Hippocampal formation (tissue), 2 donors: ENCODE measurements at places on chromosomes 3 and 15.

DNA sequence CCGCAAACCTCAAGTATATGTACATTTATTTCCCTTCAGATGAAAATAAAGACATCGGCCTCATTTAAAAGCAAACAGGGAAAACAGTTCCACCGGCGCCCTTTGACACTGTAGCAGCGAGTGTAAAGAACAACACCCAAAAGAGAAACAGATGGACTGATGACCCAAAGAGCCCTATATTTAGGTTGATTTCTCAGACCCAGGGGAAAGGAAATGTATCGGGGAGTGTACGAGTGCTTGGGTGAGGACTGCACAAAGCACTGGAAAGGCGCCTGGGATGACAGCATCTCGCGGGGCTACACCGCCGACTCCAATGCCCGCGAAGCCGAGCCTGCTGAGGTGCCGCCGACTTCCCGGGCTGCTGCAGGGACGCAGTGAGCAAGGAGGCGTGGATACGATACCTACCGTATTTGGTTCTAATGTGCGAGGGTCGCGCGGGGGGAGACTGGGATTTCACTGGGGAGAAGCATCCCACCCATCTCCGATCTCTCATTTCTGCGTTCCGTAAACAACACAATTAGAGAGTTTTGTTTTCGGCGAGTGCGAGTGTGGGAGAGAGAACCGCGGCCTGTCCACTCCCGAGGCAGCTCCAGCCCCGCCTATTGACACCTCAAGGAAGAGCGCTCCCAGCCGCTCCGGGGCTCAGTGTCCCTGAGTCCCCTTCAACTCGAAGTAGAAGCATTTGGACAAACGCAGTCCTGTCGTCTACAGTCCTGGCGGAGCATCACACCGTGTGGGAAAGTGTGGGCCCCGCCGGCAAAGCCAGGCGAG is 2.0 kb downstream of the MECOM start:
- no peak for DNase-seq

- DNase-seq = no peak
Observed at GRCh38 chr15:74349241-74349778, 18.1 kb downstream of the CYP11A1 start.

GRCh38 chr3:48301800-48302166 is 31.7 kb downstream of the SPINK8 start:
- no peak for DNase-seq

DNA sequence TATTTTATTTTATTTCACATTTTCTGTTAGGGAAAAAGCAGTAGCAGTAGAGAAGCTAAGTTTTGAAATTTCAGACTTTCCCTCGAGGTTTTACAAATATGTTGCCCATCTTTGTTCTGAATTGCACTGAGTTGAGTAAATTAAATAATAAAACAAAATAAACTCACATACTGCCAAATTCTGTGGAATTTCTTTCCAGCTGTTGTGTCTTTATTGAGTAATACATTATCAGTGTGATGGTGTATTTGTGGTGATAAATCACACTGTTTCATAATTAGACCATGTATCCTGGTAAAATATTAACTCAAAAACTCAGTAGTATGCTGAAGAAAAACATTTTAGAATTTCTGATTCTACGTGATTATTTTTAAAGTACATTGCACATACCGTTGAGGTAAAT is 592.1 kb downstream of the SI start:
- DNase-seq = no peak

- peak; percentile 68 for DNase-seq
Observed at GRCh38 chr3:126982471-126983175, at the start of gene PLXNA1. PLXNA1 (plus strand) TSS chr3:126983115; CDS start chr3:126988594, 5,479 bp downstream.

DNA sequence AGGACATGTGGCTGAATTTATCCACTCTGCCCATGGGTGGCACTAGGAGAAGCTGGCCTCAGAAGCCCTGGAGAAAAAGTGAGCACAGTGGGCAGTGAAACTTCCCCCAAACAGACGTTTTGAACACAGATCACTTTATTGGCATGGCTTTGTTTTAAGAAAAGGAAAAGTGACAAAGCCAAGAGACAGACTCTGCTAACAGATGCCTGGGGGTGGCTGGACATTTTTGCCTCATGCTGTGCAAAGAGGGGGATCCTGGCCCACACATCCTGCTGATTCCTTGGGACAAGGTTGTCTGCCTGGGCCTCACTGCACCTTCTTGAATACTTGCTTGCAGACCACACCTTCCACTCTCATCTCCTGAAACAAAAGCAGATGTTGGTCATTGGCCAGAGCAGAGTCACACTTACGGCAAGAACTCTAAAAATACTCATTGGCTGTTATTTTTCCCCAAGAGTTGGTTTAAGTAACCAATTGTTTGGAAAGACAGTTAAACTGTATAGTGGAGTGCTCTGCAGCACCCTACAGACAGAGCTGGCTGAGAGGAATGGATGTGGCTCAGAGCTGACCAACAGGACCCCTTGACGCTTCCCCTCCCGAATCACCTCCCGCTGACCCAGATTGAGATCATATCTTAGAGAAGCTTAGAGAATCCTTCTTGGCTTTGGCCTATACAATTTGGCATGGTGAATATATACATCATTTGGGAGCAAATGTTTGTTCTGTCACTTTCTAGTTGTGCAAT is 22.0 kb downstream of the RBP1 start:
- DNase-seq = no peak

DNA sequence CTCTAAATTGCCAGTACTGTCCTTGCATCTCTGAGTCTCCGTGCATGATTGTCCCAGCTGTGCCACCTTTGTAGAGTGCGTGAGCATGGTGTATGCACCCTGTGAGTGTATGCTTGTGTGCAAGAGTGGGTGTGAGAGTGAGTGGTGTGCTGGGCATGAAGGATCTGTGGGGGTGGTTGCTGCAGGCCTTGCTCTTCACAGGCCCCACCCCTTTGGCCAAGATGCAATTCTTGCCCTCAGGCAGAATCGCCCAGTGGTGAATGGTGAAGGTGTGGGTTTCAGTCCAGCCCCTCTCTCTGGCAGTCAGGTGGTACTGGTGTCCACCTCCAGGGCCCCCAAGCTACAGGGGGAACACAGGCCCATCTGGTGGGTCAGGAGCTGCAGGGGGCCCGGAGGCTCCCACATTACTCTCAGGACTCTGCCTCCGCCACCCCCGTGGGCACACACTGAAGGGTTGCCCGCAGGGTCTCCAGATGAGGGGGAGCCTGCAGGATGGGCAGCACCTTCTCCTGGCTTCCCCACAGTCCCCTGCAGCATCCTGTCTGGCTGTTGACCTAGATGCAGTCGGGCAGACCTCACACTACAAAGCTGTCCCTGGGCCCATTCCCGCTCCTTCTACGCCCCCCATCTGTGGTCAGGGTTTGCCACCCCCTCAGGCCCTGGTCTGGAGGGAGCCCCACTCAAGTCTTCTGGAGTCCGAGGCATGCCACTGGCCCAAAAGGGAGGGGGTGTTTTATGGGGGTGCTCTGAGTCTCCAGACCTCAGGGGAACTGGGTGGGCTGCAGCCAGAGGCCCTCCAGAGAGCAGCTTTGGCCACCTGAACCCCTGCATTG is 8.3 kb upstream of the ROPN1B start:
- DNase-seq = no peak
